Calu3 (cell line): ENCODE measurements at places on chromosomes 12 and 14. TPM values are rescaled to one million over a fixed set of nuclear protein-coding genes. Genes with fewer than 3 reads are reported as not detected.

GRCh38 chr12:100043631-100044030, 58.9 kb upstream of the ANKS1B start:
- H3K4me3 ChIP-seq, result no peak overlapping the region
- no peaks in the 10 kb centered on the region for H3K36me3 ChIP-seq
- no peak for DNase-seq

DNA sequence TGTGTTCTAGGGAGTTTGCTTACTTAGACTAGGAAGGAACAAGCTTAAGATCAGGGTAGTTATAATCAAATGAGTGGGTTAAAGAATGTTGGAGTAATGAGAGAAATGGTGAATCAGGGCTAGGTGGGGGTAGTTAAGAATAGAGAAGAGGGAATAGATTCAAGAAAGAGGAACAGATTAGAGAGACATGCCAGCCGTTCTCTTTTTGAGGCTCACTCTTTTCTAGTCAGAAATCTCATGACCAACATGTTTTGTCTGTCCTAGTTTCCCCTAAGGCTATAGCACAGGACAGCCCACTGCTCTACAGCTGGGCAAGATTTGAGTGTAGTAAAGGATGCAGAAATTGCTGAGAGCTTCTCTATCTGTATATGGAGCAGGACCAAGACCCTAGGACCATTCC, 258.4 kb downstream of the AKAP6 start:
- H3K27me3 ChIP-seq, result peaks cover 28% of the 10 kb centered on the region
- H3K27ac ChIP-seq, result no peak overlapping the region
- no peak for DNase-seq
- H3K4me3 ChIP-seq, result no peak overlapping the region
- no peaks in the 10 kb centered on the region for H3K36me3 ChIP-seq

GRCh38 chr12:69001251-69001650, 68.3 kb upstream of the CPM start:
- peaks cover 8% of the 10 kb centered on the region for H3K4me1 ChIP-seq
- no peaks in the 10 kb centered on the region for H3K27me3 ChIP-seq
- no peak for DNase-seq
- H3K27ac ChIP-seq, result peak overlapping the region; percentile 38

GRCh38 chr14:94593376-94593748, 12.1 kb downstream of the SERPINA5 start:
- H3K27ac ChIP-seq, result no peak overlapping the region
- no peaks in the 10 kb centered on the region for H3K27me3 ChIP-seq
- H3K4me3 ChIP-seq, result no peak overlapping the region
- H3K4me1 ChIP-seq, result peaks cover 46% of the 10 kb centered on the region
- peaks cover 35% of the 10 kb centered on the region for H3K36me3 ChIP-seq
- DNase-seq, result no peak

DNA sequence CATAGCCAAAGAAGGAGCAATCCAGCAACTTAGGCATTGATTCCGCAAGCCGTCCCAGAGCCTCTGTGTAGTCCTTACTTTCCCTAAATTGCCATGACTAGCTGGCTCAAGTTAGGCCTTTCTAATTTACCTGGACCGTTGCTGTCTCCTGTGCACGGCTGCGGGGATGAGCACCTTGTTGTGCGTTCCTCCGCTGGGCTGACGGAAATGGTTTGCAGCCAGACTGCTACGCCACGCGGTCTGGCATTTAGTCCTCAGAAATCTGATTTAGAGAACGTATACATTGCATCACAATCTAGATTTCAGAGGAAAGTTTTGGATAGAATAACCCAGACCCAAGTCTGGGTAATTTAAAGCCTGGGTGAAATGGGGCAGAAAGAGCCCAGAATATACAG, 133.2 kb upstream of the ARHGAP5 start:
- H3K4me1 ChIP-seq, result peaks cover 34% of the 10 kb centered on the region
- H3K27ac ChIP-seq, result peak overlapping the region; percentile 91
- H3K27me3 ChIP-seq, result no peaks in the 10 kb centered on the region
- H3K4me3 ChIP-seq, result peak overlapping the region; percentile 55
- peaks cover 4% of the 10 kb centered on the region for H3K36me3 ChIP-seq

HIP1R gene
- 234 and 246 TPM in 2 replicates for total RNA-seq

- H3K4me3 ChIP-seq, result no peak overlapping the region
- peaks cover 65% of the 10 kb centered on the region for H3K4me1 ChIP-seq
- no peak for DNase-seq
- no peaks in the 10 kb centered on the region for H3K27me3 ChIP-seq
- no peak overlapping the region for H3K27ac ChIP-seq
- peaks cover 43% of the 10 kb centered on the region for H3K36me3 ChIP-seq
Measured at GRCh38 chr14:94024549-94024948, 1.6 kb upstream of the OTUB2 start.

DNA sequence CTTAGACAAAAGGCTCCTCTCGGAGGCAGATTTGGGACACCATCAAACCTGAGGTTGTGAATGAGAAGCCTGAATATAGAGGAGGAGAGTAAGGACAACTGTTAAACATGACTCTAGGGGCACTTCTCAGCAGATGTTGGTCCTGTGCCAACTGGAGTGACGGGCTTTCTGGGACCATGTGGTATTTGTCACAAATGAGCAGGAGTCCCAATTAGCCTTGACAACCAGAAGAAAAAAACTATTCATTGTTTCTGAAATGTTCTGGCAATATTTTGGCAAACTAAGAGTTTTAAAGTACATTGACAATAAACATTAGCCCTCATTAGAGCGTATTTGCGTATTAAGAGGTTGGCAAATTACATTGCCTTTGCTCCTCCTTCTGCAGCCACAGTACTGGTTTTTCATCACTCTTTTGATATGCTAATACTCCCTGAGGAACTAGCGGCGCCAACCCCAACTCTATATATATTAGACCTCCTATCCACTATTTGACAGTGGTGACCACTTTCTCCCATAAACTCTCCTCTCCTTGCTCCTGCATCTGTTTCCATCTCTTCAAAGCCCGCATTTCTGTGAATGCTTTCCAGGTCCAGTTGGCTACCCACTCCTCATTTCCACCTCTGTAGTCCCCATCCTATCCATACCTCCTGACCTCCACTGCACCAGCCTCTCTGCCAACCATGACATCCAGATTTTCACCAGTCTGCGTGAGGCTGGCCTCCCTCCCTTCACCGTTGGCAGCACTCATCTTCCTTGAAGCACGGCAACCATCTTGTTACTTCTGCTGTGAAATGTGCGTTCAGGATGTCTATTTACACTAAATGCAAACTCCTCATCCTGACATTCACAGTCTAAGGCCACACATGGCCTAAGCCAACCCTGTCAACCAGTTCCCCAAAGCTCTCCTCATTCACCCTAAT, 100.7 kb downstream of the ZFC3H1 start:
- DNase-seq, result no peak
- H3K4me1 ChIP-seq, result no peaks in the 10 kb centered on the region
- no peak overlapping the region for H3K4me3 ChIP-seq
- no peaks in the 10 kb centered on the region for H3K27me3 ChIP-seq
- no peak overlapping the region for H3K27ac ChIP-seq

DNA sequence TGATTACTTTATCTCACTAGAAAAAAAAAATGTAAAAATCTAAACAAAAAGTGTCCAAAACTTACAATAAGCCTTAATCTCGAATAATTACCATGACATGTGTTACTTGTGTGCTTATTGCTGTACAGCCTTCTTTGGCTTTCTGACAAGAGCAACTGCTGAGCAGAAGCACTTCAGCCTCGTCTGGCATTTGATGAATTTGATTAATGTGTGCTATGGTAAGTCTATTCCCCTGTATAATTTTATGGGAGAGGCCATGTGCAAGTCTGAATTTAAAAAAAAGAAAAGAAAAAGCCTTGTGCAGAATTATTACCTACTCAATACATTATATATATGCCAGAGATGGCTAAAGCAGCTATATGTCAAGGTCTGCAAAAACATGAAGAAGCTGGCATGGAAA, 113.9 kb downstream of the AEBP2 start:
- H3K4me3 ChIP-seq, result no peak overlapping the region
- H3K27me3 ChIP-seq, result no peaks in the 10 kb centered on the region
- no peaks in the 10 kb centered on the region for H3K4me1 ChIP-seq
- no peak overlapping the region for H3K27ac ChIP-seq
- no peaks in the 10 kb centered on the region for H3K36me3 ChIP-seq

DNA sequence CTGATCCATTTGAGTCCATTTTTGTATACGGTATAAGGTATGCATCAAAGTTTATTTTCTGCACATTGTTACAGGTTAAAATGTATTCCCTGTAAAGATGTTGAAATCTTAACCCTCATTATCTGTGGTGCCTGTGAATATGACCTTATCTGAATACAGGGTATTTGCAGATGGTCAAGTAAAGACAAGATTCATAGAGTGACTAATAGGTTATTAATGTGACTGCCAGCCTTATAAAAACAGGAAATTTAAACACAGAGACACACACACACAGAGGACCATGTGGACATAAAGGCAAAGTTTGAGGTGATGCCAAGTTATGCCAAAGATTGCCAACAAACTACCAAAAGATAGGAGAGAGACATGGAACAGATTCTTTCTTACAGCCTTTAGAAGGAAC, 347.2 kb upstream of the DCN start:
- H3K27me3 ChIP-seq, result no peaks in the 10 kb centered on the region
- no peak overlapping the region for H3K27ac ChIP-seq
- peaks cover 8% of the 10 kb centered on the region for H3K4me1 ChIP-seq
- H3K36me3 ChIP-seq, result no peaks in the 10 kb centered on the region

OTX2 gene
- total RNA-seq, result not detected in 2 replicates

- peaks cover 2% of the 10 kb centered on the region for H3K27me3 ChIP-seq
- H3K4me1 ChIP-seq, result peaks cover 16% of the 10 kb centered on the region
- DNase-seq, result no peak
- H3K27ac ChIP-seq, result no peak overlapping the region
Measured at GRCh38 chr14:36664322-36665193, 2.9 kb downstream of the PAX9 start.

- DNase-seq, result no peak
- no peak overlapping the region for H3K4me3 ChIP-seq
- no peaks in the 10 kb centered on the region for H3K27me3 ChIP-seq
- no peaks in the 10 kb centered on the region for H3K4me1 ChIP-seq
- no peaks in the 10 kb centered on the region for H3K36me3 ChIP-seq
- H3K27ac ChIP-seq, result no peak overlapping the region
Measured at GRCh38 chr12:25552681-25553080, 402 bp downstream of the LMNTD1 start.

- no peak for DNase-seq
- no peaks in the 10 kb centered on the region for H3K36me3 ChIP-seq
- peaks cover 81% of the 10 kb centered on the region for H3K27me3 ChIP-seq
- H3K4me1 ChIP-seq, result no peaks in the 10 kb centered on the region
- H3K4me3 ChIP-seq, result no peak overlapping the region
Measured at GRCh38 chr14:80978403-80978802, 23.0 kb downstream of the TSHR start.

SERPINA3 gene
- 1,748 and 2,914 TPM in 2 replicates for total RNA-seq

DNA sequence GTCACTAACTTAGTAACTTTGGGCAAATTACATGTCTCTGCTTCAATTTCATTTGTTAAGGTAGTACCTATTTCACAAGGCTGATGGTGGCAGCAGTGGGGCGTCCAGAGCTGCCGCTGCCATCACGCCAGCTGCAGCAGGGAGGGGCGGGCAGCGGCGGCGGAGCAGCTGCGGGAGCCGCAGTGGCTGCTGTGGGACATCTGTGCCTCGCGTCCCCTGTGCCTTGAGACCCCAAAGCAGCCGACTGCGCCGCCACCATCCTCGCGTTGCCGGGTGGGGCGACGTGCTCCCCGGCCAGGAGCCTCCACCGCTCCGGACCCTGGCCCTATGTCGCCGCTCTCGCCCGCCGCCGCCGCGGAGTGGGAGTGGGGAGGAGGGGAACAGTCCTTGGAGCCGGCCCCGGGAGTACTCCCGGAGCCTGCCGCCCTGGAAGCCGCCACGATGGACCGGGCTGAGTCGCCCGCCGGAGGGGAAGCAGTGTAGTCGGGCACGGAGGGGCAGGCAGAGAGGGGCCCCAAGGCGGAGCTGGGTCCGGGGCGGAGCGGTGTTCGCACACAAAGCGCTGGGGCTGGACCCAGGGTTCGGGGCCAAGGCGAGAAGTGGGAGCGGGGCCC, 51.4 kb downstream of the A2M start:
- H3K27me3 ChIP-seq, result no peaks in the 10 kb centered on the region
- peak overlapping the region; percentile 85 for H3K27ac ChIP-seq

DNA sequence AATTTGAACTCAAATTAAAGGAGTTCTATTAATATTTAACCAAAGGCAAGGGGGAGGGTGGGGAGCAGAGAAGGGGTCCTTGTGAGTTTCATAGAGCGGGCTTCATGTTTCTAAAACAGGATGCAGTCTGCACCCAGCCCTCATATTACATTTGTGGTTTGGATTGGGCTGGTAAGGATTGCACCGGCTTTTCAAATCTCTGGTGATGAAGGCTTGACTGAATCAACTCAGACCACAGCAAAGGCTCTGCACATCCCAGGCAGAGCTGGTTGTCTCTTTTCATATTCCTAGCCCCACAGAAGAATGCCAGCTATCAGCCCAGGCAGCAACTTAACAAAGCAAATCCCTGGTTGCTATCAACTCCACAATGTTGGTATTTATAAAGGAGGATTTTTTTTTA, 1221.4 kb downstream of the VRK1 start:
- no peaks in the 10 kb centered on the region for H3K27me3 ChIP-seq
- DNase-seq, result no peak
- H3K4me1 ChIP-seq, result no peaks in the 10 kb centered on the region
- H3K4me3 ChIP-seq, result no peak overlapping the region
- no peaks in the 10 kb centered on the region for H3K36me3 ChIP-seq

IAPP gene
- total RNA-seq, result not detected in 2 replicates

DNA sequence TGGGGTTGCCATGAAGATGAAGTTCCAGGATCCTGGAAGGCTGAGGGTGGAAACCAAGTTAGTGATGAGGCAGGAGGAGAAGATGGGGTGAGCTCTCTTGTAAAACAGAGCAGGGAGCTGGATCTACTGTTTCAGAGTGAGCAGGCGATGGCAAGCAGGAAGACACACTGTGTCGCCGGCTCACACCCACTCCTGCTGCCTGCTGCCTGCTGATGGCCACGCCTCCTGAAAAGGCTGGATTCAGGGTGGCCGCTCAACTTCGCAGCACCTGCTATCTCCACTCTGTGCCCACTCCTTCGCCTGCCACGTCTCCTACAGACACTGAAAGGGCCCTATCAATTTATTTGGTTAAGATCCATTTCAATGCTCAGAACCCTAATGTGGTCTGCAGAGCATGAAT, 96.1 kb downstream of the RBM19 start:
- no peaks in the 10 kb centered on the region for H3K4me1 ChIP-seq
- no peak for DNase-seq

SRRM4 gene
- not detected in 2 replicates for total RNA-seq

DNA sequence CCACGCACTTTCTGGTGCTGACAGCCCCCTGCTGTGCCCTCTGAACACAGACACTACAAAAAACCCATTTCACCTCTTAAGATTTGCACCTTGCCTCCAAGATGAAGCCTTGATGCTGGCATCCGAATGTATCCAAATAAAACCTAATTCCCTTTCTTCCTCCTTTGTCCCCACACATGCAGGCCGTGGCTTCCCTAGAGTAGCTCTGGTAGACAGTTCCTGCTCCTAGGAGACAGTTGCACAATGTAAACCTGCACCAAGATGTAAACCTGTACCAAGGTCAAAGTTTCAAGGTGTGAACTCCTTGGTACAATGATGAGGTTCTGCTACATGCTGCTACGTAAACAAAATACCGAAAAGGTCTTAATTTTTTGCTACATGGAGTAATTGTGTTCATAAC, 625 bp upstream of the ABHD12B start:
- H3K27ac ChIP-seq, result no peak overlapping the region
- H3K27me3 ChIP-seq, result peaks cover 70% of the 10 kb centered on the region
- no peaks in the 10 kb centered on the region for H3K36me3 ChIP-seq
- DNase-seq, result no peak

- H3K27ac ChIP-seq, result no peak overlapping the region
- H3K4me1 ChIP-seq, result no peaks in the 10 kb centered on the region
- no peak for DNase-seq
- no peak overlapping the region for H3K4me3 ChIP-seq
Measured at GRCh38 chr12:38825006-38825405, 80.4 kb downstream of the CPNE8 start.
